ENCODE measurements at places on chromosomes 5 and 9. TPM values are rescaled to one million over a fixed set of nuclear protein-coding genes. Genes with fewer than 3 reads are reported as not detected.

Gene PSIP1
- 22.9 TPM for polyA plus RNA-seq

Gene GFRA3
- not detected for polyA plus RNA-seq

Gene NR4A3
- 0.01 TPM for polyA plus RNA-seq

Gene CSF2
- 9.7 TPM for polyA plus RNA-seq

Gene SLC34A1
- not detected for polyA plus RNA-seq

Gene PCDHGA6
- not detected for polyA plus RNA-seq

Gene CYFIP2
- 0.53 TPM for polyA plus RNA-seq

Gene OMD
- not detected for polyA plus RNA-seq

Gene STC2
- 17.8 TPM for polyA plus RNA-seq

Gene AKNA
- 4.0 TPM for polyA plus RNA-seq

Gene TRPM6
- 0.12 TPM for polyA plus RNA-seq

Gene MAMDC2
- polyA plus RNA-seq, result 7.0 TPM

Gene FOXI1
- not detected for polyA plus RNA-seq

Gene PPP3R2
- not detected for polyA plus RNA-seq

Gene HAPLN1
- polyA plus RNA-seq, result not detected

Gene IL3
- polyA plus RNA-seq, result not detected

Gene RAB3C
- not detected for polyA plus RNA-seq

Gene RLN2
- 1.6 TPM for polyA plus RNA-seq

Gene ZDHHC11B
- polyA plus RNA-seq, result not detected

Gene PCDHA4
- polyA plus RNA-seq, result not detected

Gene CDKN2A
- polyA plus RNA-seq, result 20.8 TPM

Gene HOMER1
- polyA plus RNA-seq, result 2.0 TPM

Gene HK3
- not detected for polyA plus RNA-seq

Gene WDR31
- polyA plus RNA-seq, result 0.64 TPM

Gene GABRA1
- polyA plus RNA-seq, result not detected

Gene SPINK13
- not detected for polyA plus RNA-seq

Gene GZMA
- not detected for polyA plus RNA-seq

Gene TEK
- polyA plus RNA-seq, result not detected

Gene INSL6
- polyA plus RNA-seq, result not detected

Gene LHFPL2
- 6.6 TPM for polyA plus RNA-seq

Gene PDLIM4
- 190 TPM for polyA plus RNA-seq

Gene SPATA9
- polyA plus RNA-seq, result not detected

Gene SEMA5A
- polyA plus RNA-seq, result 0.26 TPM

Gene ZNF474
- not detected for polyA plus RNA-seq

Gene CTNND2
- 0.08 TPM for polyA plus RNA-seq

Gene GDF9
- polyA plus RNA-seq, result 0.08 TPM

Gene EFNA5
- 2.7 TPM for polyA plus RNA-seq

Gene NPR2
- 12.5 TPM for polyA plus RNA-seq

Gene ARSI
- 3.5 TPM for polyA plus RNA-seq

Gene TNFSF8
- not detected for polyA plus RNA-seq

Gene FYB1
- not detected for polyA plus RNA-seq

Gene HNRNPH1
- polyA plus RNA-seq, result 170 TPM

Gene RABGAP1
- 8.3 TPM for polyA plus RNA-seq

Gene ADRB2
- polyA plus RNA-seq, result 10.8 TPM

Gene TOR2A
- polyA plus RNA-seq, result 18.5 TPM

Gene GHR
- 0.60 TPM for polyA plus RNA-seq

Gene TRPM3
- not detected for polyA plus RNA-seq

Gene SLC22A4
- polyA plus RNA-seq, result 0.87 TPM
